ENCODE measurements at places on chromosomes 1 and 21.
A peak's percentile ranks its signal among the peaks of the same experiment; 100 is the strongest.

- DNase-seq = no peak
These were observed 43.8 kb downstream of the RBM11 start for GRCh38 chr21:14259747-14260146.

DNA sequence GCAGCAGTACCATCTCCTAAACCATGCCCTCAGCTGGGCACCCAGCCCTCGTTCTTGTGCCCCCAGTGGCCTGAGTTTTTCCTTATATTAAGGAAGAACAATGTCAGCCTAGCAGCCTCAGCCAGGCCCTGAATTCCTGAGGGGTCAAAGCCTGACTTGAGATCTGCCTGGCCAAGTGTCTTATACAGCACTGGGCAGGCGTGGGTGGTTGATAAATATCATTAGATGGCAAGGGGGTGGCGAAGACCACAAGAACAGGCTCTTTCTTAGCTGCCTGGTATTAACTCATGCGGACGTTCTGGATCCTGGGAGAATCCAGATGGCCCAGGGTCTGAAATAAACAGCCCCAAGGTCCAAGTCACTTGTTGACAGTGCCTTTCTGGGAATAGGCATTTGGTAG, 18.3 kb downstream of the NGF start:
- DNase-seq = no peak

DNA sequence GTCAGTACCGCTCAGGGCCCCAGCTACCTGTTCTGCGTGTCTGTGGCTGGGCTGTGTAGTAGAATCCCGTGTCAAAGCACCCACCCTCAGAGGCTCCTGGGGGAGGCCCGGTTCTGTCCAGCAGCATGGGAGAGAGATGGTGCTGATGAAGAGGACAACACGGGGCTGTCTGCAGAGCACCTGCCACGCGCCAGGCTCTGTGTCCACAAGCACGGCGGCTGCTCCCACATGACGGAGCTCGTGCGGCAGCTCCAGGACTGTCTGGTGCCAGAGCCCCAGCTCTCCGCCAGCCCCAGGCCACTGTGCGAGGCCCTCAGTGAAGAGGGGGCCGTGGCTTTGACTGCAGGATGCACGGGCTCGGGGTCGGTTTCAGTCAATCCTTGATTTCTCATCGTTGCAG, 42.0 kb upstream of the TSPEAR start:
- no peak for DNase-seq

- no peak for DNase-seq
These were observed 33.0 kb upstream of the DNAJC6 start for GRCh38 chr1:65276197-65276939.

DNA sequence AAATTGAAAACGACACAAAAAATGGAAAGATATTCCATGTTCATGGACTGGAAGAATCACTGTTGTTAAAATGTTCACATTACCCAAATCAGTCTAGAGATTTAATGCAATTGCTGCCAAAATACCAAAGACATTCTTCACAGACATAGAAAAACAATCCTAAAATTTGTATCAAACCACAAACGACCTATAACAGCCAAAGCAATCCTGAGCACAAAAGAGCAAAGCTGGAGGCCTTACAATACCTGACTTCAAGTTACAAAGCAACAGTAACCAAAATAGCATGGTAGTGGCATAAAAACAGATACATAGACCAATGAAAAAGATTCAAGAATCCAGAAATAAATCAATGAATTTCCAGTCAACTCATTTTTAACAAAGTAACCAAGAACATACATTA, 1077.3 kb downstream of the KCNT2 start:
- no peak for DNase-seq

DNA sequence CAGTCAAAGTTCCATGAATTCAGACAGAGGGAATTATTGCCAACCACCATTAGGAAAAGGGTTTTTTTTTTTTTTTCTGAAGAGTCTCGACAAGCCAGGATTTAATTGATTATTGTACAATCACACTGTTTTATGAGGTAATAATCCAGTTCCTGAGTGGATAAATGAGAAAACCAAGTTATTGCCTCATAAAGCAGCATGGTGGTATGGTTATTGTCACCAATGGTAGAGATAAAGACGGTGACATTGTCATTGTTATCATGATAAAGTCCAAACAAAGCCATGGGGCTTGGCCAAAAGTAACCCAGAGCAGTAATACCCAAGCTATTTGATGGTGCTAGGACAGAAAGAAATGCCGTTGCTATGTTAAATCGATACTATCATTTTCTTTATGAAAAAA, 232.8 kb downstream of the USH2A start:
- no peak for DNase-seq

DNA sequence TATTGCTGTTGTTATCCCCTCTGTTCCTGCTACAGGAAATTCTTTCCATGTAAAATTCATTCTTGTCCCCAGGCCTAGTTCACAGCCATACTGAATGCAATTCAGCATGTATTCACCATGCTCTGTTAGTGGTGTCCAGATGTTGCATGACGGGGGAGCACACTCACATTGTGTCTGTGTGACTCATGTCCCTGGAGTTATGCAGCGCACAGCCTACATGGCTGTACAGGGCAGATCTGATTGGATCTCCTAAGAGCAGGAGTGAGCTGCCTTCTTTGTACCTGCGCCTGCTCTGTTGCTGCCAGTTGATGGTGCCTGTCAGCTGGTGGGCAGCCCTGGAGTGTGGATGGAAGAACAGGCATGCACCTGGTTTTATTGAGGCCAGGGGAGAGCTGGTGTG, 17.6 kb downstream of the HTR6 start:
- no peak for DNase-seq

GRCh38 chr1:2795926-2796325, 5.6 kb downstream of the TTC34 start:
- DNase-seq = no peak

GRCh38 chr21:36478941-36479340, 981 bp downstream of the CLDN14 start:
- no peak for DNase-seq

DNA sequence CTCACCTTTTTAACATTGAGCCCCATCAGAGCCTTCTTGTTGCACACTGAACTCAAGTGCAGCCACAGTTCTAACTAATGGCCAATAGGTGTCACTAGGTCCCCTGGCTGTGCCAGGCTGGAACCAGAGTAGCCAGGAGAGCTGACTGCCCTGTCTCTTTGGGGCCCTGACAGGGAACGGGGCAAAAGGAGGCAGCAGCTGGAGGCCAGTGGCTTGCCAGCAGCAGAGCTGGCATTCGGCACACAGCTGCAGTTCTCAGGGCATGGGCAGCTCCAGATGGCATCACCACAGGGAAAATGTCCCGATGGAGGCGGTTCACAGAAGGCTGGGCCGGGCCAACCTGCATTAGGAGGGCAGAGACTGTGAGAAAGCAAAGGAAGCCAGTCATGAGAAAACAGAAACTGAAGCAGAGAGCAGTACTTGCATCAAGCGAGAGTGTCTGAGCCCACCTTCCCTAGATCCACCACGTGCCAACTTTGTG, 188.6 kb downstream of the FCRL5 start:
- DNase-seq = no peak

GRCh38 chr1:149979972-149980540, 30.5 kb downstream of the OTUD7B start:
- DNase-seq = no peak

GRCh38 chr1:162070094-162070748, 730 bp downstream of the NOS1AP start:
- no peak for DNase-seq

DNA sequence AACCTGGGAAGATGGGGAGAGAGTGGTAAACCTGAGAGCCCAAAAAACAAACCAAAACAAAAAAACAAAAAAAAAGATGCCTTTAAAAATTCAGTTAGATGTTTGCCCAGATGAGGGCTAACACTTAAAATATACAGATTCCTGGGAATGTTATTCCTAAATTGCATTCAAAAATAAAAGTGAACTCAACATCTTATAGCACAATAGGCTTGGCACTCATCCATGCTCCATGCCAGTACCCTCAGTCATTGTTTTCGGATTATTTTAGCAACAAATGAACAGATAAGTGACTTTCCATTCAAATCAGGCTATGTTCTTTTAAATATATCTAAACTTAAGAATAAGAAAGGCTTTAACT, 3.7 kb downstream of the ATP1A1 start:
- DNase-seq = peak; percentile 39

DNA sequence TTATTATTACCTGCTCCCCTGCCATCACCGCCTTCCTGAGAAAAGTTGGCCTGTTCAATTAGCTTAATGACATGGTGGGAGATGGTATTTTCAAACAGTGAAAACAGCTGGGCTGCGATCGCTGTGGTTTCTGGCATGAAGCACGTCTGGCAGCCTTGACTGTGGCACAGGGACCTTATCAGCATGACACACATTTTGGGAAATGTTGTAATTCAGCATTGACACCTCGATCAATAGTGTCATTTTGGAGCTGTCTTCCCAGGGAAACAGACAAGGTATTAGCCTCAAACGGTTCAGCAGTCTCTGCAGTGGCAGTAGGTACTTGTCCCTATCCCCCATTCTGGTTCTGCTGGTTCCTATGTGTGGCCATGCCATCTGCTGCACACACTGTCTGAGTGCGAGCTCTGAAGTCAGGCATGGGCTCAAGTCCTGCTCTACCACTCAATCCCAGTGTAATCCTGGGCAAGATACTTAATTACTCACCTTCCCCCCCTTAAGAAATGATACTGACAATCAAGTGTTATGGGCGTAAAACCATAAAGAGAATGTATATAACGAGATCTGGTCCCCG, 154.5 kb upstream of the KCND3 start:
- DNase-seq = no peak

DNA sequence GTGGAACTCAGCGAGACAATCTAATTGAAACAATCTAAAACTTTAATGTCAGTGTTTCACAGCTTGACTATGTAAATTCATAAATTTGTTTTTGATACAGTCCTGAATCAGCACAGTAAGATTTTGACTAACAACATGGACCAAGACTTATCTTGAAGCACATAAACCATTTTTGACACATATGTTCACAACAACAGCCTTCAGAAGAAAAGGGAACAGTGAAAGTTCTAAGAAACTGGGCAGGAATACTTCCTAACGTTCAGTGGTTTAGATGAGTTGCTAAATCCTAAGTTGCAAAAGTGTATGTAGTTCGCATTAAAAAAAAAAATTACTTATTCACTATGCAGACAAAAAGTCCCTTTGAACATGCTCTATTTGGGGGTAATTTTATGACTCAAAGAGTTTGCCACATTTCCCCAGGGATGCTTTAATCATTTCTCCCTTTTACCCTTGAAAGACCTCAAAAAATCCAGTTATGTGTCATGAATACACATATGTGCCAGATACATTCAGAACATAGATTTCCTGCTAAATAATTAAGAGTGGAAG, 120.2 kb downstream of the MRPL39 start:
- DNase-seq = no peak

GRCh38 chr1:48493970-48494769, 22.2 kb upstream of the SPATA6 start:
- no peak for DNase-seq

DNA sequence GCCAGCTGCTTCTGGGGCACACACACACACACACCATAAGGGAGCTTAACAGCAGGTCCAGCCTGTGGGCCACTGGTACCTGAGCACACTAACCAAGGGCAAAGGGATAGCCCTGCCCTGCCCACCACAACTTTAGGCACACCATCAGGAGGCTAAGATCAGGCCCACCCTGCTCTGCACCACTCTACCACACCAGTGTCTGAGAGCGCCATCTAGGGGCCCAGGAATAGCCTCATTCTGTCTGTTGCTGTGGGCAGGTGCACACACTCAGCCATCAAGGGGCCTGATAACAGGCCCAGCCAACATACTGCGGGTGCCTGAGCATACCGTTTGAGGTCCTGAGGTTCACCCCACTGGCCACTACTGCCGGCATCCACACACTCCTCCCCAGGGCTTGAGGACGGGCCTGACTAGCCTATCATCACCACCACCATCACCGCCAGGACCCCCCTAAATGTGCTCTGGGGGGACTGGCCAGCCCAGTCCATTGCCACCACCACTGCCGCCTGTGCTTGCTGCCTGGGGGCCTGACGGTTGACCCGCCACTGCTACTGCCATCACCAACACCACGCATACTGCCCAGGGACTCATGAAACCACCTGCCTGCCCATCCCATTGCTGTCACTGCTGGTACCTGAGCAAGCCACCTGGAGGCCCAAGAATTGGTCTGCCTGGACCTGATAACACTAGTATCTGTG, 31.3 kb downstream of the NSL1 start:
- DNase-seq = no peak

- no peak for DNase-seq
These were observed 5.2 kb downstream of the RGL1 start for GRCh38 chr1:183810121-183810520.

Data from SW 1271 (cell line).